ENCODE measurements at places on chromosomes 12 and 14.
A peak's percentile ranks its signal among the peaks of the same experiment; 100 is the strongest.

DNA sequence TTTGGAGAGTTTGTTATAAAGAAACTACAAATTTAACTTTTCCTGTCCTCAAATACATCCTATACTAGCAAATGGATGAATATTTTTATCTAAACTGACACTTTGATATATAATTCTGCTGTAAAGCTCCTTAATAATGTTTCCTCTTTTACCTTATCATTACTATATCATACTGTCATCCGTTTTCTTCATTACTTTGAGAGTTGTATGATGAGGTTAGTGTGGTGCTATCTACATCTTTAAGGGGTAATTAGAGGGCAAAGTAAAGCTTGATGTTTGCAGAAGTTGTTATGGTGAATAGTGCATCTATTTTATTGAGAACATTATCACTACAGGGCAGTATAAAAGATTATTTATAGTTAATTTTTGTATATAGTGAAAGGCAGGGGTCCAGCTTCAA lies 36.1 kb downstream of the LIN7A start:
- no peak for DNase-seq

- peak; percentile 73 for DNase-seq
These were observed 57.2 kb downstream of the ATF7 start for GRCh38 chr12:53568809-53569557.

- no peak for DNase-seq
These were observed 46.8 kb downstream of the MOK start for GRCh38 chr14:102258136-102258535.

- peak; percentile 74 for DNase-seq
These were observed 68.3 kb downstream of the DYRK2 start for GRCh38 chr12:67716817-67717216.

GRCh38 chr14:72774141-72774540 lies 119.8 kb downstream of the DPF3 start:
- DNase-seq = no peak

DNA sequence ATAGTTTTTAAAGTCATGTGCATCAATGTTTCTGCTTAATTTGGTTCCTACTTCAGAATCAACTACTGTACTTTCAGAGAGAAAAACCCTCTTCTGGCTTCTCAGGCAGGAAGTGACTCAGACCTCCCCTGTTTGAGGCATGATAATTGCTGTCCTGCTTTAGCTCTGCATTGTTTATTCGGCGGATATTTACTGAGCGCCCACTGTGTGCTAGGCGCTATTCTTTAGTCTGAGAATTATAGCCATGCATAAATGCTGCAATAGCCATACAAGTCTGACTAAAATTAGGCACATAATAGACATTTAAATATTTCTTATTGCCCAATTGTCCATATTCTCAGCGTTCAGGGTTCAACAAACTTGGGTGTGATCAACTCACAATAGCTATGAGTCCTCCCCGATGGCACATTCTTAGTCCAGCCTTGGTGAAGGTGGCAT lies 6.1 kb upstream of the AMIGO2 start:
- DNase-seq = peak; percentile 69

GRCh38 chr14:36665887-36666415 lies 4.3 kb downstream of the PAX9 start:
- no peak for DNase-seq

- DNase-seq = no peak
These were observed 8.6 kb downstream of the PMEL start for GRCh38 chr12:55957106-55957859.

GRCh38 chr12:124904306-124905098 lies 9.9 kb downstream of the UBC start:
- peak; percentile 99 for DNase-seq

GRCh38 chr14:74978416-74978947 lies 23.1 kb upstream of the PGF start:
- peak; percentile 27 for DNase-seq

DNA sequence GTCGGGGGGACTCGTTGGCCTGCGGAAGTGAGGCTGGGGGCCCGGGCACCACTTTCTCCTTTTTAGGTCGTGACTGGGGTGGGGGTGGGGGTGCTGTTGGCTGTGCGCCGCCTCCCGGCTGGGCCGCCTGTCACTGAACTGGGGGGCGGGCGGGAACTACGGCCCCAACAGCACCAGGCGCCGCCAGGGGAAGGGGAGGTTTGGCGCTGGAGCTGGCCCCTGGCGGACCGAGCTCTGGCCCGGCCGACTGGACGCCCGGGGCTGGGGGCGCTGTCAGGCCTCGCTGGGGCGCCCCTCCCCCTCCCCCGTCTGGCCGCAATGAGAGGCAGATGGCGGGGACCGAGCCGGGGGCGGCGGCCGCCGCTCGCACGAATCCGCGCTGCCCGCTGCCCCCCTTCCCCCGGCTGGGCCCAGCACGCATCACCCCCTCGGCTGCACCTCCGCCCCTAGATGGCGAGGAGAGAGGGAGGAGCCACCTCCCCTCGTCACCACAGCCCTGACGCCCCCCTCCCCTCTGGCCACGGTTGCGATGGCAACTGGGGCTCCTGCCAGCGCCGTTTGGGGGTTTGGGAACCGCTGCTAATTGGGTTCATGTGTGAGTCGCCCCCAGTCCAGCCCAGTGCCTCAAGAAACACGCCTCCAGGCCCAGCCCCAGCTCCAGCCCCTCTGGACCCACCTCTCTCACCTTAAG lies 723 bp downstream of the NFATC4 start:
- DNase-seq = peak; percentile 90

DNA sequence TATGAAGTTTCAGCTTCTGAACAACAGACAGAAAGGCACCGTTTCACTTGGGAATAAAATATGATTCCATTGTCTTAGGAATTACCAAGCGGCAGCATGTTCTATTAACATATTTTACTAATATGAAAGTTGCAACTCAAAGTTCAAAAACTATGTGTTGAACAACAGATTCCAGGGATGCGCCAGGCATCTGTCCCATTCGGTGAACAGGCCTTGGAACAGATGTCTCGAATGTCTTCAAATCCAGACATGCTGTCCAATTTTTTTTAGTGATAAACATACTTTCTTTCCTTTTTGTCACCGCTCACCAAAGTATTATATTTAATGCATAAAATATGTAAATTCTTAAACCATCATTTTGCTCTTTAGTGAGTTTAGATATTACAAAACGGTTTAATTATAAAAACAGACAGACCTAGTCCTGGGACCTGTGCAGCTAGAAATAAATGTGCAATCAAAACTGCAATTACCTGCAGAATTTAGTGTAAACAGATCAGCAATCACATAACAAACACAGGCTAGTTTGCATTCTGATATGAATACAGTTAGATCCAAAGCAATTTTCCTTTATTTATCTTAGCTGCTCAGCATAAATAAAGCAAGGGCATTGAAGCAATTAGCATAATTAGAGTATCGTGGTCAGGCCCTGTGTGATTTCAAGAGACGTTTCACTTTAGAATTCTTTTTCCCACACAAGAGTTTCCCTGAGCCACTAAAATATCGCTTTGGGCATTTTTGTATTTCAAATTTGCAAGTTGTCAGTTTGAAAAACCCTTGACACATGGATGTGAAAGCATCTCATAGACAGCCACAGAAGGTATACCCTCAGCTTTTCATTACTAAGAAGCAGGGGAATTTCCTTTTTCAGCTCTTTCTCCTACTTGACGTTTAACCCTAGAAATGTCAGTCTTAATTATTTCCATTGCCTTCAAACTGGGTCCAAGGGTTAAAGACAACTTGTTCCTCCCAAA lies 420.8 kb downstream of the EGLN3 start:
- no peak for DNase-seq

DNA sequence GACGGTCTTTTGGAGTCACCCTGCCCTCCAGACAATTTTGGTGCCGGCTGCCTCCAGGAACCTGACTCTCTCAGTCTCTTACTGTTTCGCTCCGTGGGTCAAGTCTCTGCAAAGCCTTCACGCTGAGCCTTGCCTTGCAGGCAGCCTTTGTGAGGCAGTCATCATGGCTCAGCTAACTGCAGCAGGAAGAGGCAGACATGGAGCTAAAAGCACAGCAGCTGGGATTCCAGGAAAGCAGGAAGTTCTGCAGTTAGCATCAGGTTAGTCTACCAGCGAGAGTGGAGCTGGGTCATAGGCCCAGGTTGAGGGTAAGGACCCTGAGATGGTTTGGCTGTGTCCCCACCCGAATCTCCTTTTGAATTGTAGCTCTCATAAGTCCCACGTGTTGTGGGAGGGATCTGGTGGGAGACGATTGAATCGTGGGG lies 305.4 kb downstream of the PCNX1 start:
- no peak for DNase-seq

DNA sequence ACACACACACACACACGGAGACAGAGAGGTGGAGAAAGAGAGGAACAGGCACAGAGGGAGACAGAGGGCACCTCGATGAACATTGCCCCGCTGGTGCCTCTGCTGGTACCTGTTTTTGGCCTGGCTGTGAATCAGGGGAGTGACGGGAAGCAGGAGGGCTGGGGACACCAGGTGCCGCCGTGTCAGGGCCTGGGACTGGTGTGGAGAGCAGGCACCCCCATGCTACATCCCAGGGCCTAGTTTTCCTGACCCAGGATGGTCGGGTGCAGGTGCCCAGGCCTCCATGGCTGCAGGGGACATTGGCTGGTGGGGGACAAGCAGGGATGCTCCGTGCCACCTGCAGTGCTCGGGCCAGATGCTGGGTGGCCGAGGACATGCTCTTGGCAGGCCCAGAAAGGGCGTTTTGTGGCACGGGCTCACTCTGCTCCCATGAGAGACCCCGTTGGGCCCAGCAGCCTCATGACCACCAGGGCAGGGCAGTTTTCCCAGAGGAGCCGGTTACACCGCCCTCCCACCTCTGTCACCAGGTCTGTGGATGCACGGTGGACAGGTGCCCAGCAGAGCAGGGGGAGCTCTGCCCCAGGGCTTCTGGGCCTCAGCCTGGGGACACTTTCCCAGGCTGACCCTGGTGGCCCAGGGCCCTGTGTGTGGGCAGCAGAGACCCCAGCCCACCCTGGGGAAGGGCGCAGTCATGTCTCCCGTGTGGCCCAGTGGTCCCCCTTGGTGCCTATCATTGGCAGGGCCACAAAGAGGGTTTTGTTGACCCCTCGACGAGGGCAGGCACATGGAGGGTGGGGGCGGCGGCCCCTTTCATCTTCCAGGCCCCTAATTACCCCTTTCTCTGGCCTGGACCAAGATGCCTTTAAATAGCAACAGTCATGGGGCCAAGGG lies 207.5 kb upstream of the RTL1 start:
- DNase-seq = no peak

GRCh38 chr14:37985826-37986470 lies 221.8 kb upstream of the SSTR1 start:
- peak; percentile 61 for DNase-seq

GRCh38 chr12:3996322-3996721 lies 123.1 kb upstream of the PARP11 start:
- DNase-seq = no peak

GRCh38 chr12:97216848-97217247 lies 245.8 kb upstream of the RMST start:
- DNase-seq = no peak

DNA sequence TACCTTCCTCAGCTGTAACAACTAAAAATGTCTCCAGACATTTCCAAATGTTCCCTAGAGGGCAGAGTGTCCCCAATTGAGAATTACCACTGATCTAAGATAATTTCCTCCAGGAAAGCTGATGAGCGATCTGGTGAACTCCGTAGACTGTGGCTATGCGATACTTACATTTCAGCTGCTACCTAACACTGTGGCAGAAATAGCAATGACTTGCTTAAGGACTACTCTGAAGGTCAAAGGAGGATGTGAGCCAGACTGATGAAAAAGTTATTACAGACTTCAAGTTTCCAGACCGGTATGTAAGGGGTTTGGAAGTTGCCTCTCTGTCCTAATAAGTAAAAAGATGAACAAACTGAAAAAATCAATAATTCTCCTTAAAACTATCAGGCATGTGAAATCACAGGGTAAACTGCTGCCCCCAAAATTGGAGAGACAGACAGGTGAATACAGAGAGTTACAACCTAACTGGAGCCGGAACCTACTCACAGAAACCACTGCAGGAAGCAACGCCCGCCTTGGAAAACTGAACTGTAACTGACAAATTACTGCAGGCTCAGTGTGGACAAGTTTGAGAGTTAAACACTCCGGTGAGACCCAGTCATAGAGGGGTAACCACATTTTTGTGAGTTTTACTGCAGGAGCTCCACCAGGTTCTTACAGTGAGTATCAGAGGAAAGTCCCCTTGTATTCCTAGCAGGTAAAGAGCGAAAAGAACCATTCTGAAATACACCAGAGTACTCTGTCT lies 60.0 kb upstream of the PARP11 start:
- no peak for DNase-seq

DNA sequence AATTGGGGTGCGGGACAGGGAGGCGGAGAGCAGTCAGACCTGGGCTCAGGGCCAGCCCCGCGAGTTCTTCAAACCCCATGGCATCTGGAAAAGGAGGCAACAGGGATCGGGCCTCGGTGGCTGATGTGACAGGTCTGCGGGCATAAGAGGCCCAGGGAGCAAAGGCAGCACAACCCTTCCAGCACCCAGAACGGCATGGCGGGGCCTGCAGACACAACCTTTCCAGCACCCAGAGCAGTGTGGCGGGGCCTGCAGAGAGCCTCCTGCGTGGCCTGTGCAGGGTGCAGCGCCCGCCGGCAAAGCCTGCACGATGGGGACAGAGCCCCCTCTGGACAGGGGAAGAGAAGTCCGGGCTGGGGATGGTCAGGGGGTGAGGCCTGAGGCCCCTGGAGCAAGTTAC lies 26.2 kb upstream of the TRAF3 start:
- no peak for DNase-seq

DNA sequence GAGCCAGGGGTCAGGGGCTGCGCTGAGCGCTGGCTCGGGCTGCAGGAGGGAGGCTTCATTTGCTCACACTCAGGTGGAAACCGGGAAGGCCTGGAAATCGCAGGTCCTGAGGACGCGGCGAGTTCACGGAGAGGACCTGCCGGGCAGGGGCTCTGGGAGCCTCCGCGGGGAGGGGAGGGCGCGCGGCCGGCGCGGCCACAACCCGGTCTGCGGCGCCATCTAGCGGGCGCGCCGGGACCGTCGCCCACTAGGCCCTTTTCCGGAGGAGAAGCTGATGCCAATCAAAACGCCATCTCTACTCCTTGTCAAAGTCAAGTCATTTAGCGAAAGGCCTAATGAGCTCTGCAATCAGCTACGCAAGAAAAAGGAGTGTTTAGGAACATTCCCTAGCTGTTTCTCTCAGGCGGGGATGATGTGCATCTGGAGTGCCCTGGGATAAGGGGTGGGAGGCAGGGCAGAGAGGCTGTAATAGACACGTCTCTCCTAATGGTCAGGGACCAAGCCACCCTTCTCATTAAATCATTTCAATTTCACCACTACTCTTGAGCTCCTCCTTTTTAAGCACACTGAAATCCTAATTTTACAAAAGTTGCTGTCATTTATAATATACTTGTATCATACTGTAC lies 885.8 kb upstream of the TMEM132C start:
- peak; percentile 57 for DNase-seq

GRCh38 chr12:122813310-122813713 lies 21.9 kb upstream of the HIP1R start:
- no peak for DNase-seq

- DNase-seq = no peak
These were observed 102.0 kb downstream of the HMGA2 start for GRCh38 chr12:65926119-65926908.

DNA sequence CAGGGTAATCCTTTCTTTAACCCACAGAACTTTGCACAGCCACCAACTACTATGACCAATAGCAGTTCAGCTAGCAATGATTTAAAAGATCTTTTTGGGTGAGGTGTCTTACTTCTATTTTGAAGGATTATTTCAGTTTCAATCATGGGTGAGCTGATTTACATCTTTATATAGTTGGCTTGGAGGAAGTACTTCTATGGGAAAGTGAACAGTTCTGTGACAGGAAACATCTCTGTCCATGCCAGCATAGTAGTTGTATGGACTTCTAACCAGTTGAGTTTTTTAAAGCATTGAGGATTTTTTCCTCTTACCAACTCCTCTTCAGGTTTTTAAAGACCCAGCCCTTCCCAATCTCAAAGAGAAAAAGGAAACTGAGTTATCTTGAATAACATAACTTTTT lies 17.8 kb upstream of the SLC17A8 start:
- DNase-seq = no peak
